ENCODE measurements at places on chromosomes 11 and 22.

- no peak for DNase-seq
Observed at GRCh38 chr22:46061501-46062231, 84.7 kb upstream of the WNT7B start.

- DNase-seq: no peak
Observed at GRCh38 chr11:14881576-14882193, 10.3 kb downstream of the CYP2R1 start.

DNA sequence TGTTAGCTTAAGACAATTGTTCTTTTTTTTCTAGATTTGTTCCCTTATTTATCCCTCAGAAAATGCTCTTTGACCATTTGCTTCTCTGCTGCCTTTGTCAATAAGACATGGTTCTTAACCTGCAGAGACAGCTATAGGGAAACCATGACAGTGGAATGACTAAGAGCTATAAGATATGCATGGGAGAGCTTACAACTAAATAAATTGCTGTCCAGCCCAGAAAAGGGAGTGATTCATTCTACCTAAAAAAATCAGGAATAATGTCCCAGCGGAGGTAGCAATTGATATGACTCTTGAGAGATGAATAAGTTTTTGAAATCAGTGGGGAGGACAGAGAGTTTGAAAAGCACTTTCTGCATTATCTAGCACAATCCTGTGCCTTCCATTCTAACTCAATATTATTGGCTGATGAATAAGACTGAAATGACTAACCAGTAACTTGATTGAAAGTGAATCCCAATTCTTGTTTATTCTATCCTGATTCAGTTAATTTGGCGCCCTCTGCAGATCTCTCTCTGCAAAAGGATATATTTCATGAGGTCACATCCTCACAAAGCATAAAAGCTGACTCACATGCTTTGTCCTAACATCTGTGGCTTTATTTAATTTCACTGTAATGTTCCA is 680.5 kb upstream of the API5 start:
- DNase-seq: no peak

- DNase-seq: peak; percentile 58
Observed at GRCh38 chr11:121452609-121453150, at the start of gene SORL1-AS1. Gene SORL1-AS1, minus strand, starts transcription at chr11:121452967.

- no peak for DNase-seq
Observed at GRCh38 chr11:128519338-128519737, 68.0 kb downstream of the ETS1 start.

DNA sequence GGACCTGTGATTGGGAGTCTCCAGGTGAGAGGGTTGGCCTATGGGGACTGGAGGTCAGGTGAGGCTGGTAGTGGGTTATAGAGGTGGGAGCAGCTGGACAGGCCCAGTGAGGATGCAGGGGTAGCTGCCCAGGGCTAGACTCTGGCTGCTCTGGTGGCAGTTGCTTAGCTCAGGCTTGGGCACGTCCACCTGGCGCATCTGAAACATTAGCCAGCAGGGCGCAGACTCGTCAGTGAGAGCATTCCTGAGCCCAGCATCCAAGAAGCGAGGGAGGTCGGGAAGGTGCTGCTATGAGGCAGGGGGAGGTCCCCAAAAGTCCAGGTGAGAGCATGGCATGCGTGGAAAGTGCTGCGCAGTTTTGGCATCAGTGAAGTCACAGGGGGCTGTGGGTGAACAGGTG is 3.5 kb upstream of the GGT1 start:
- no peak for DNase-seq

DNA sequence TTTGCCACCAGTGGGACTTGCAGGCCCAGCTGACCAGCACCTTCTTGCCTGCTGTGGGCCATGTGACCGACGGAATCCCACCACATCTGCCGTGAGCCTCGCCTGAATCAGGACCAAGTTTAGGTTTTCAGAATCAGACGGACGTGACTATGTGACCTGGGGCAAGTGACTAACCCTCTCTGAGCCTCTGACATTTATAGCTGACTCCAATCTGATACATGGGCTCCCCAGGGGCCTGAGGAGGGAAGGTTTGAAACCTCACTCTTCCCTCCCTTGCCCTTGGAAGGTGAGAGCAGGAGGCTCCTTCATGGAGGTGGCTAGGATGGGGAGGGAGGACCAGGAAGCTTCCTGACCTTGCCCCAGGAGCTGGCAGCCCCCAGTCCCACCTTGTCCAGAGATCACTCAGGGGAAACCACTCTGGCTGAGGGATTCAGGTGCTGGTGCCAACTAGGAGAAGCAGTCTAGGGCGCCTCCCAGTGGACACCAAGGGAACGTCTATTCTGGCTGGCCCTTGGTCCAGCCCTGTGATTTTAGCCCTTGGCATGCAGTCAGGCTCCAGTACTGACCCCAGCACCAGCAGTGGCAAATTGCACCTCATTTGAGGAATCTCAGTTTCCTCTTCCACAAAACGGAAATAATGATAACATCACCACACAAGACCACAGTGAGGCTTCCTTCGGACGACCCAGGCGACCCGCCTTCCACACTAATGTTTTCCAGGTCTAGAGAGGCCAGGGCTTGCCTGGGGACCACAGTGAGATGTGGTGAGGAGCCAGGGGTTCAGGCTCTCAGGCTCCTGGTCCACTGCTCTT is 47.2 kb upstream of the SYT7 start:
- DNase-seq: peak; percentile 59

DNA sequence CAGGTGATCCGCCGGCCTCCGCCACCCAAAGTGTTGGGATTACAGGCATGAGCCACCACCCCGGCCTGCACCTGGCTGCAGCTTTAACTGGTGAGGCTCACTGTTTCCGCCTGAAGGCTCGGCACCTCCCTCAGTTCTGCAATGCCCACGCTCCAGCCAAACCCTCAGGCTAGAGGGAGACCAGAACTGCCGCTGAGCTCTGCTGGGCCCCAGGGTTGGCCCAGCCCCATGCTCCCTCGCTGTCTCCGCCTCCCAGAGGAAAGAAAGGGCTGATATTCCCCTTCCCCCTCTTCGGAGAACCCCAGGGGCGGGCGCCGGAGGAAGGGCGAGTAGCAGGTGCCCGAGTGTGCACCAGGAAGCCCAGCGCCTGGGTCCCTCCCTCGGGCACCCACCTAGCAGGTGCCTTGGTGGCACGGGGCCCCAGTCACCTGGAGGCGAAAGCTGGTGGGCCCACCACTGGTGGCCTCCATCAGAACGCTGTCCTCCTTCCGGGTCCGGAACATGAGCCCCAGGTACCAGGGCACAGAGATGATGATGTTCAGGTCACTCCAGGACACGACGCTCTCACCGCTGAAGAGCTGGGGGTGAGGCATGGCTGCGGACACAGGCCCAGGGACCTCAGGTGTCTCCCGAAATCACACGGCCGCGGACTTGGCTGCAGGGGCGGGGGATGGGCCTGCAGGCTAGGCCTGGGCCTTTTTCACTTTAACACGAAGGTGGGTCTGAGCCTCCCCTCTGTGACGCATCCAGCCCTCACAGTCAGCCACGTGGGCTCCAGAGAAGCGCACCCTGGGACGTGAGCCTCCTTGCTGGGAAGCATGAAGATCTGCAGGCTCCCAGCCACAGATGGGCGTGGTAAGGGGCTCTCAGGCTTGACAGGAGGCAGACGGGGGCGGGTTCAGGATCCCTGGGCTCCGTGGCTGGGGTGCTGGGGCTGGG is 73.3 kb downstream of the TRMU start:
- DNase-seq: no peak

- no peak for DNase-seq
Observed at GRCh38 chr11:120218695-120219033, 7.8 kb downstream of the OAF start.

GRCh38 chr22:28986366-28986765 is 75.3 kb downstream of the C22orf31 start:
- DNase-seq: no peak

DNA sequence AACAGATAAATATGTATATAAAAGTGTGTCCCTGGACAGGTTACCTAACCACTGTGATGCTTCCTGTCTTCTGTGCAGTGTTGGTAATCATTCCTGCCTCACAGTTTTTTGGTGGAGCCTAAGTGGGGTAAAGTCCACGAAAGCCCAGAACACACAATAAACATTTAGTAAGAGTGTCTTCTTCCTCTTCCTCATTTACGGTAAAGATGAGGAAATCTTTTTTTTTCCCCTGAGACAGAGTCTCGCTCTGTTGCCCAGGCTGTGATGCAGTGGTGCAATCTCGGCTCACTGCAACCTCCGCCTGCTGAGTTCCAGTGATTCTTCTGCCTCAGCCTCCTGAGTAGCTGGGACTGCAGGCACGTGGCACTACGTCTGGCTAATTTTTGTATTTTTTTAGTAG is 117.1 kb downstream of the LDLRAD3 start:
- DNase-seq: no peak

DNA sequence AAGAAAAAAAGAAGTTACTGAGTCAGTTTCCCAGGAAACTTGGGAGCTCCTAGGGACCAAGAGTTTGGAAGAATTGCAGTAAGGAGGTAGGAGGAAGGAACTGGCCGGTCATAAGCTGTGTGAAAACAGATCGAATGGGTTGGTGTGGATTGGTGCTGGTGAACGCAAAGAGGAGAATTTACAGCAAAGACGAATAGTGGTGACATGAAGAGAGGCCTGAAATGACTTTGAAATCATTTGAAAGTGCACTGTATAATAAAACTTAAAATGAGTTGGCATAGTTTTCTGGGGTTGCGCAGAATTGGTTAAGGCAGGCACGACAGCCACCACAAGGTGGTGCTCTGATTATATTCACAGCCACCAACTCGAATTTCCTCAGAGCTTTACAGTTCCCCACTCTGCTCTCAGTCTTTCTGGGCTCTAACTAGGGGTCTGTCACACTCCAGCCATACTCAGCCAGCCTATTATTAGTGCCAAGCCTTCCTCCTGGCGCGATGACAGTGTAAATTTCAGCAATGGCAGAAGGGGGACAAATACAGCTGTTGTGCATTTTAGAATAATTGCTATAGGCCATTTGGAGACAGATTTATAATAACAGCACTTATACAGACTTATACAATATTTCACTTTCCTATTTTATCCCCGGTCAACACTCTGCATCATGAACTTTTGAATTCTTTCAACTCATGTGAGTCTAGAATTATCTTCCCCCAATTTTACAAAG is 8.3 kb upstream of the HTR3B start:
- peak; percentile 53 for DNase-seq

GRCh38 chr11:581752-582151 is 5.5 kb downstream of the PHRF1 start:
- DNase-seq: no peak

GRCh38 chr11:34145073-34145472 is 39.6 kb downstream of the NAT10 start:
- peak; percentile 75 for DNase-seq

- no peak for DNase-seq
Observed at GRCh38 chr22:36881504-36882245, 20.9 kb downstream of the NCF4 start.

GRCh38 chr22:49956418-49956770 is 4.2 kb upstream of the PIM3 start:
- no peak for DNase-seq

- DNase-seq: no peak
Observed at GRCh38 chr22:19555651-19556050, 31.4 kb upstream of the CLDN5 start.

GRCh38 chr11:117976445-117976844 is 9.7 kb upstream of the IL10RA start:
- DNase-seq: no peak

DNA sequence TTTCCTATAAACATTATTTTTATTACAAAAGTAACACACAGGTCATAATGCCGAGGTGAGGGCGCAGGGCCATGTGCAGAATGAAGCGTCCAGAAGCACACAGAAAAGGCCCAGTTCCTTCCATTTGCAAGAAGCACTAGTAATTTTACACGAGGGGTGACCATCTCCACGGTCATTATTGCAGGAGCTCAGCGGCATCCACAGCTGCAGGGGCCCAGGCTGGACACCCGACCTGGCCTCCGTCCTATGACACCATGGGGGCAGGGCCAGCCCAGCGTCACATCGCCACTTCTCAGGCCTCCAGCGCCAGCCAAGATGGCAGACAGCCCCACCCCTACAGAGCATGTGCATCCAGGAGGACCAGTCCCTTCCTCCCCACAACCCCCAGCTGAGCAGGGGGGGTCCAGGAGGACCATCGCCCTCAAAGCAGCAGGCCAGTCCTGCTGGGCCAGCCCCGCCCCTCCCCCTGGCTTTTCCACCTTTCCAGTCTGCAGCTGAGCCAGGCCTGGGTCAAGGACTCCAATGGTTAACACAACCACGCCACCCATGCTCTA is 3.5 kb downstream of the IGF2 start:
- DNase-seq: no peak

- DNase-seq: no peak
Observed at GRCh38 chr11:92390783-92391182, 166.2 kb downstream of the FAT3 start.

GRCh38 chr11:102237096-102237735 is 80.1 kb upstream of the BIRC3 start:
- DNase-seq: no peak

DNA sequence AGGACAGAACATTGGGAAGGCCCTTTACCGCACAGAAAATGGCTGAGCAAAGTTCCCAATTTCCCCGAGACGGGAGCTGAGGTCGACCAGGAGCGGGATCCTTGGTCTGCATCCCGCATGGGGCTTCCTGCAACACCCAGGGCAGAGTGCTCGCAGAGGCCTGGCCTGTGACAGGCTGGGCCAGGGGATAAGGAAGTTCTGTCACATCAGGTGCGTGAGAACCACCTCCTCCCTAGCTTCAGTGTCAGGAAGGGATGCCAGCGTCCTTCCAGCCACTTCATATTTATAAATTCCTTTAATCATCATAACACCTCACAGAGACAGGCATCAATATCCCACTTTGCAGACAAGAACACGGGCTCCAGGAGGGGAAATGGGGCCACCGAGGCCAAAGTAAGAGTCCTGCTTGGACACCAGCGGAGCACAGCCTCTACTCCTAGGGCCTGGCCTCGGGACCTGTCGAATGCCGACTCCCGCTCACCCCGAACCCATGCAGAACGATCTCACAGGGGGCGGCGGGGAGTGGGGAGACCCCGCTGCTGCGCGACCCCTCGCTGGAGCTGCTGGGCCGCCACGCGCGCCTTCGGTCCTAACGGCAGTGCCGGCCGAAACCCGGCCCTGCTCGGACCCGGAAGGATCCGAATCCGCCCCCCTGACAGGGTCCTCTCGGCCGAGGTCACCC is 532 bp downstream of the BET1L start:
- no peak for DNase-seq

DNA sequence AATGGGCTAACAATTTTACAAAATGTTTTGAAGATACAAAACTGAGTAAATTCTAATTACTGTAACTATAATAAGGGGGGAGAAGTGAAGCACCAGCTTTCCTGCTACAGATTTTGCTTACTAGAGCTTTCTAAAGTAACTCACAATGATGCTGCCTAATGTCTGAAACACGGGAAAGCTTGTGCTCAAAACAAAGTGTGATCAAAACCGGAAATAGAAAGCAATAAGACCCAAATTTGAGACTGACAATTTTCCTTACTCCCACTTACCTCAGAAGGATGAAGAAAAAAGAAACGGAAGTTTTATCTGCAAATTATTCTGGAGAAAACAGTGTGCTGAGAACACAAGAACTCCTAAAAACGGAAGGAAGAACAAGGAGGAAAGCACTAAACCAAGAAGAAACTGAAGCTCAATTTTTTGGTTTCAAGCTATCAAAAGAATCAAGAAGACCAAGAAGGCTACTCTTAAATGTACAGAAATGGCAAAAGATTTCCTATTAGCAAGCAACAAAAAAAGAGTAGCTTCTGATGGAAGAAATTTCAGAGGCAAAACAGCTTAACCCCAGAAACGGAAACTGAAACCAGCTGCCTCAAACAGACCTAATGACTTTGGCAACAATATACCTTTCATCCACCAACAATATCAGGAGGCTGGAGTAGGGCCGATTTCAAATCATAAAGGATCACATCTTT is 33.4 kb downstream of the AMBRA1 start:
- peak; percentile 40 for DNase-seq

All from GM13977 (cell line).